ENCODE measurements at places on chromosomes 7 and 10.

GRCh38 chr10:121187391-121187790 is 336.2 kb downstream of the WDR11 start:
- peak overlapping the region; percentile 38 for H3K27ac ChIP-seq
- DNase-seq, result peak; percentile 82
- H3K4me3 ChIP-seq, result no peak overlapping the region
- no peaks in the 10 kb centered on the region for H3K27me3 ChIP-seq
- peaks cover 4% of the 10 kb centered on the region for H3K4me1 ChIP-seq
- no peaks in the 10 kb centered on the region for H3K36me3 ChIP-seq

DNA sequence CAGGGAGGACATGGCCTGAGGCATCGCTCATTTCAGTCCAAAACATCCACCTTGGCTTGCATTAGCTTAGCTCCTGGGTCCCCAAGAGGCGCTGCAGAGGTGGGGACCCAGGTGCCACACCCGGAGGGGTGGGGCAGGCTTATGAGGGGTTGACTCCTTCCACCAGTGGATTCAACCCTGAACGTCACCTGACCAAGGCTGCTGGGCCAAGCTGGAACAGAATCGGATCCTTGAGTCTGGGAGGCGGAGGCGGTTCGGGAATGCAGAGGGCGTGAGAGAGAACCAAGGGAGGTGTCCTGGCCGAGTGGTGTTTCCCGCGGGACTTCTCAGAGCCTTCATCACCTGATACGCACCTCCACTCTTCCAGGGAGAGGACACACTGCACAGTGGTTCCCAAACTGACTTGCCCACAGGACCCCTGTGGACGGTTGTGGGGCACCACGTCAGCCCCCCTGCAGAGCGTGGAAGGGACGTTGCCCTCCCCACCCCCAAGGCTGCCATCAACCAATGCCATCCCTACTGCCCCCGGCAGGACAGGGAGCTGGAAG is 4.5 kb upstream of the MICALL2 start:
- no peak for DNase-seq
- H3K4me3 ChIP-seq, result no peak overlapping the region
- H3K4me1 ChIP-seq, result no peaks in the 10 kb centered on the region

GRCh38 chr7:37359662-37360444 is 88.8 kb downstream of the ELMO1 start:
- DNase-seq, result no peak
- peaks cover 8% of the 10 kb centered on the region for H3K4me1 ChIP-seq
- no peak overlapping the region for H3K4me3 ChIP-seq
- H3K36me3 ChIP-seq, result no peaks in the 10 kb centered on the region

GRCh38 chr10:12822126-12822892 is 179.2 kb downstream of the CCDC3 start:
- no peaks in the 10 kb centered on the region for H3K36me3 ChIP-seq
- no peak overlapping the region for H3K27ac ChIP-seq
- no peaks in the 10 kb centered on the region for H3K27me3 ChIP-seq
- no peak overlapping the region for H3K4me3 ChIP-seq
- H3K4me1 ChIP-seq, result no peaks in the 10 kb centered on the region

DNA sequence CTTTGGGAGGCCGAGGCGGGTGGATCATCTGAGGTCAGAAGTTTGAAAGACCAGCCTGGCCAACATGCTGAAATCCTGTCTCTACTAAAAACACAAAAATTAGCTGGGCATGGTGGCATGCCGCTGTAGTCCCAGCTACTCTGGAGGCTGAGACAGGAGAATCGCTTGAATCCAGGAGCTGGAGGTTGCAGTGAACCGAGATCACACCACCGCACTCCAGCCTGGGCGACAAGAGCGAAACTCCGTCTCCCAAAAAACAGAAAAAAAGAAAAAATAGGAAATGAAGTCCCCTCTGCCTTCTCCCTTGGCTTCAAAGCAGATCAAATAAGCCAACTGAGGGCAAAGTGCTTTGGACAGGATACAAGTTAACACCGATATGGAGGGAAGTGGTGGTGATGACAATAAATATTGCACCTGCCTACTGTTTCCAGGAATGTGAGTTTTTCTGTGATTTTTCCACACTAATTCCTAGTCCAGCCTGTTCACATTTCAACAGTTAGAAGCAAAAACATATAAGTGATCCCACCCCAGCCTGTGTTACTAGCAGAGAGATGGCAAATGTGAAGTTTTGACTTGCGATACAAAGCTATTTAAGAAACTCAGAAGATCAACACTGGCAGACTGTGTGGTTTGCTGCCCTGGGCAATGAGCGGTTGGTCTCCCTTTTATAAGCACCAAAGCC is 291.2 kb upstream of the AOAH start:
- H3K27me3 ChIP-seq, result no peaks in the 10 kb centered on the region
- no peak overlapping the region for H3K27ac ChIP-seq
- no peaks in the 10 kb centered on the region for H3K36me3 ChIP-seq
- DNase-seq, result no peak
- peaks cover 2% of the 10 kb centered on the region for H3K4me1 ChIP-seq
- no peak overlapping the region for H3K4me3 ChIP-seq

- H3K4me1 ChIP-seq, result no peaks in the 10 kb centered on the region
- H3K27me3 ChIP-seq, result no peaks in the 10 kb centered on the region
- no peak for DNase-seq
- no peak overlapping the region for H3K4me3 ChIP-seq
Measured at GRCh38 chr7:11642276-11642675, 189.7 kb downstream of the THSD7A start.

- DNase-seq, result no peak
- no peaks in the 10 kb centered on the region for H3K27me3 ChIP-seq
- H3K27ac ChIP-seq, result no peak overlapping the region
- no peaks in the 10 kb centered on the region for H3K4me1 ChIP-seq
- no peak overlapping the region for H3K4me3 ChIP-seq
Measured at GRCh38 chr7:105298439-105298894, 90.3 kb downstream of the SRPK2 start.

- H3K4me1 ChIP-seq, result peaks cover 5% of the 10 kb centered on the region
- no peak overlapping the region for H3K4me3 ChIP-seq
- DNase-seq, result no peak
- no peaks in the 10 kb centered on the region for H3K27me3 ChIP-seq
- no peaks in the 10 kb centered on the region for H3K36me3 ChIP-seq
Measured at GRCh38 chr7:143047326-143047725, 4.8 kb upstream of the OR6V1 start.

DNA sequence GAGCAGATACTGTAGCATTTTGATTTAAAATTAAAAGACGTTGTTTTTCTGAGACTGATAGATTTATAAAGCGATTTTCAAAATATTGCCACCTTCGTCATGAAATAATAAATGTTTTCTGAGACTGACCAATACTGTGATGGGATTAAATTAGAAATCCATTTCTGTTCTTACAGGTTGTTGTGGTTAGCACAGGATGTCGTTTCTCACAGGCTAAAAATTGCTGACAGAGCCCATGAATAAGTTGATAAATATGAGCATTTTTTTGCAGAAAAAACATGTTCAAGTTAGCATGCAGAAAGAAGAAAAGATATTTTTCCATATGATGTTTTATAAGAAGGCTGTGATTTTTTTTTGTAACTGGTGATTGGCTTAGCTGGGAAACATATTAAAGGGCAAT is 66.8 kb downstream of the POU6F2 start:
- no peak overlapping the region for H3K4me3 ChIP-seq
- no peak overlapping the region for H3K27ac ChIP-seq
- no peaks in the 10 kb centered on the region for H3K4me1 ChIP-seq
- no peak for DNase-seq
- no peaks in the 10 kb centered on the region for H3K27me3 ChIP-seq

- no peak overlapping the region for H3K4me3 ChIP-seq
- H3K27me3 ChIP-seq, result no peaks in the 10 kb centered on the region
- H3K36me3 ChIP-seq, result no peaks in the 10 kb centered on the region
- H3K27ac ChIP-seq, result no peak overlapping the region
Measured at GRCh38 chr10:128027822-128028507, 98.3 kb downstream of the MKI67 start.

- H3K4me1 ChIP-seq, result peaks cover 2% of the 10 kb centered on the region
- no peaks in the 10 kb centered on the region for H3K27me3 ChIP-seq
- H3K4me3 ChIP-seq, result no peak overlapping the region
- no peak for DNase-seq
Measured at GRCh38 chr7:133036289-133036688, 45.6 kb downstream of the CHCHD3 start.

GRCh38 chr10:133438711-133439273 is 14.4 kb upstream of the SPRN start:
- H3K27me3 ChIP-seq, result no peaks in the 10 kb centered on the region
- H3K4me1 ChIP-seq, result no peaks in the 10 kb centered on the region
- no peaks in the 10 kb centered on the region for H3K36me3 ChIP-seq
- no peak overlapping the region for H3K27ac ChIP-seq

- peaks cover 2% of the 10 kb centered on the region for H3K27me3 ChIP-seq
- DNase-seq, result no peak
- no peak overlapping the region for H3K27ac ChIP-seq
- H3K36me3 ChIP-seq, result no peaks in the 10 kb centered on the region
- no peaks in the 10 kb centered on the region for H3K4me1 ChIP-seq
Measured at GRCh38 chr7:103854611-103855010, 134.8 kb downstream of the RELN start.

DNA sequence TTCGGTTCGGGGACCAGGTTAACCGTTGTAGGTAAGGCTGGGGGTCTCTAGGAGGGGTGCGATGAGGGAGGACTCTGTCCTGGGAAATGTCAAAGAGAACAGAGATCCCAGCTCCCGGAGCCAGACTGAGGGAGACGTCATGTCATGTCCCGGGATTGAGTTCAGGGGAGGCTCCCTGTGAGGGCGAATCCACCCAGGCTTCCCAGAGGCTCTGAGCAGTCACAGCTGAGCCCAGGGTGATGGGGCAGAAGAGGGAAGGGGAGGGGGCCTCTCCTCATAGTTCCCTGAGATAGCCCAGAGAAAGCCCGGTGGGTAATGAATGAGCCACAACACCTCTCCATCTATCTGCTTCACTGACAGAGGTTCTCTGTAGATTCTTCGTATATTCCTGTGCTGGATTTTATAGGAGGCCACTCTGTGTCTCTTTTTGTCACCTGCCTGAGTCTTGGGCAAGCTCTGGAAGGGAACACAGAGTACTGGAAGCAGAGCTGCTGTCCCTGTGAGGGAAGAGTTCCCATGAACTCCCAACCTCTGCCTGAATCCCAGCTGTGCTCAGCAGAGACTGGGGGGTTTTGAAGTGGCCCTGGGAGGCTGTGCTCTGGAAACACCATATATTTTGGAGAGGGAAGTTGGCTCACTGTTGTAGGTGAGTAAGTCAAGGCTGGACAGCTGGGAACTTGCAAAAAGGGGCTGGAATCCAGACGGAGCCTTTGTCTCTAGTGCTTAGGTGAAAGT is 16.4 kb downstream of the PRSS2 start:
- H3K4me3 ChIP-seq, result no peak overlapping the region
- H3K4me1 ChIP-seq, result no peaks in the 10 kb centered on the region
- no peak for DNase-seq

GRCh38 chr10:48910548-48910947 is 29.1 kb downstream of the LRRC18 start:
- no peaks in the 10 kb centered on the region for H3K36me3 ChIP-seq
- H3K4me3 ChIP-seq, result no peak overlapping the region
- DNase-seq, result no peak
- no peaks in the 10 kb centered on the region for H3K27me3 ChIP-seq

DNA sequence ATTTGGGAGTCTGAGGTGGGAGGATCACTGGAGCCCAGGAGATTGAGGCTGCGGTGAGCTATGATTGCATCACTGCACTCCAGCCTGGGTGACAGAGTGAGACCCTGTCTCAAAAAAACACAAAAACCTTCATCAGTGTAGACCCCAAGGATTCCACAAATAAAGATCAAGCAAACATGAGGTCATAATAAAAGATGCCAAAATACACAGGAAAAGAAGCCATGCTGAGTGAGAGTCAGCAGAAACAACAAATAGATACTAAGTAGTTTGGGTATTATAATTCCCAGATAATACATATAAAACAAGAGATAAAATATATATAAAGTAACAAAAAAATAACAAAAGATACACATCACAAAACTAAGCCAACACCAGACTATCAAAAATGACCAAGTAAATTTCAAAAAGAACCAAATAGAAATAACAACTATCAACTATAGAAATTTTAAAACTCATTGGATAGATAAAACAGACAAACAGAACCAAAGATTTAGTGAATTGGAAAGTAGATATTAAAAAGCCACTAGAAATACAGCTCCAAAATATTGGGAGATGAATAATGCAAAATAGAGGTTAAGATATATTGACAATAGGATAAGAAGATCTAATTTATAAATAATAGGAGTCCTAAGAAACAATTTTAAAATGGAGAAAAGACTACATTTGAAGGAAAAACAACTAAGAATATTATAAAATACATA is 48.9 kb upstream of the FHIP2A start:
- H3K36me3 ChIP-seq, result no peaks in the 10 kb centered on the region
- no peak overlapping the region for H3K27ac ChIP-seq
- no peak for DNase-seq
- H3K4me1 ChIP-seq, result no peaks in the 10 kb centered on the region
- H3K4me3 ChIP-seq, result no peak overlapping the region

- no peak for DNase-seq
- no peaks in the 10 kb centered on the region for H3K36me3 ChIP-seq
- no peak overlapping the region for H3K27ac ChIP-seq
- no peaks in the 10 kb centered on the region for H3K27me3 ChIP-seq
- no peak overlapping the region for H3K4me3 ChIP-seq
Measured at GRCh38 chr7:50274361-50274760, 30.2 kb upstream of the IKZF1 start.

GRCh38 chr10:100518761-100519241 is 860 bp downstream of the SEC31B start:
- H3K27me3 ChIP-seq, result peaks cover 5% of the 10 kb centered on the region
- H3K4me1 ChIP-seq, result no peaks in the 10 kb centered on the region
- no peak overlapping the region for H3K27ac ChIP-seq
- no peak overlapping the region for H3K4me3 ChIP-seq

- H3K27me3 ChIP-seq, result no peaks in the 10 kb centered on the region
- H3K36me3 ChIP-seq, result no peaks in the 10 kb centered on the region
- H3K4me1 ChIP-seq, result no peaks in the 10 kb centered on the region
Measured at GRCh38 chr10:76398043-76398710, 966.8 kb downstream of the LRMDA start.

- no peaks in the 10 kb centered on the region for H3K27me3 ChIP-seq
- H3K36me3 ChIP-seq, result no peaks in the 10 kb centered on the region
- H3K4me1 ChIP-seq, result no peaks in the 10 kb centered on the region
- no peak overlapping the region for H3K27ac ChIP-seq
- DNase-seq, result no peak
Measured at GRCh38 chr10:72661431-72661830, 30.5 kb upstream of the MCU start.

DNA sequence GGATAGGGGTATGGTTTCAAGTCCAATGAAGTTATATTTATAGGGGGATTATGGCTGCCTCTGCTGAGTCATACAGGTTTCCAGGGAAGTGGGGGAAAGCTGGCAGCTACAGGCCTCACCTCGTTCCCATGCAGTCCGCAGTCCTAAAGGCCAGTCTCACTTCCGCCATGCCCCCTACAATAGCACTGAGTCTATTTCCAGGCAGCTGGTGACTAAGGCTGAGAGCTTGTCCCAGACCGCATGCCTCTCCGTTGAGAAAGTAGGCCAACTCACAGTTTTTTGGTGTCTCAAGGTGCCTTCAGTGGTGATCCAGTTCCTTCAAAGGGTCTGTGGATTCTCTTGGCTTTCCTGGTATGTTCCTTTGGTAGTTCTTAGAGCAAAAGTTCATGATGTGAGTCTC is 203.9 kb upstream of the GLI3 start:
- no peak overlapping the region for H3K27ac ChIP-seq
- H3K36me3 ChIP-seq, result no peaks in the 10 kb centered on the region
- no peak for DNase-seq
- no peaks in the 10 kb centered on the region for H3K27me3 ChIP-seq
- no peak overlapping the region for H3K4me3 ChIP-seq

- H3K4me1 ChIP-seq, result no peaks in the 10 kb centered on the region
- no peak for DNase-seq
Measured at GRCh38 chr10:113506476-113506875, 46.4 kb upstream of the HABP2 start.

- no peak overlapping the region for H3K27ac ChIP-seq
- no peak overlapping the region for H3K4me3 ChIP-seq
- H3K27me3 ChIP-seq, result no peaks in the 10 kb centered on the region
- DNase-seq, result no peak
Measured at GRCh38 chr7:101468546-101469275, 106.0 kb downstream of the COL26A1 start.

Measured in mesendoderm (in vitro differentiated cells).